Right ventricle myocardium superior (tissue), 1 donor: ENCODE measurements at places on chromosomes 1 and 21. TPM values are rescaled to one million over a fixed set of nuclear protein-coding genes. Genes with fewer than 3 reads are reported as not detected.

DNA sequence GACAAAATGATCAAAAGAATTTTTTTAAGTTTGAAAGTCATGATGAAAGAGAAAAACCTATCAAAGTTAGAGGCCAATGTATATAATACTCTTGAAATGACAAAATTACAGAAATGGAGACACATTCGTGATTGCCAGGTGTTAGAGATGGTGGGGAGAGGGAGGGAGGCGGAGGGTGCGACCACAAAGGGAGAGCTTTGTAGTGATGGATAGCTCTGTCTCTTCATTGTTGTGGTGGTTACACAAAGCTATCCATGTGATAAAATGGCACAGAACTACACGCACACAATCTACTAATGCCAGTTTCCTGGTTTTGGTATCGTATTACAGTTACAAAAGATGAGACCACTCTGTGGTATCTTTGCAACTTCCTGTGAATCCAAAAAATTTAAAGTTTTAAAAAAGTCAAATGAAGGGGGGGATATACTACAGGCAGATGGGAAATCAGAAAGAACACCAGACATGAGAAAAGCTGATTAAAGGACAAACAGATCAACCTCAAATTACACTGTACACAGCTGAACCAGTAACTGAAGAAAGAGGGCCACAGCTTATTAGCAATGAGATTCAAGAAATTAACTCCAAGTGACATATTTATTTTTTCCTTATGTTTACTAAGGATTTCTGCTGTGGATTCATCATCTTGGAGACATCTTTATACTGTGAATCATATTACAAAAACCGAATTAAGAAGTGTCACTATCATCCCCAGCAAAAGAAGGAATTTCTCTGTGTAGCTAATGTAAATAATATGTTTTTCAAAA lies 199.1 kb downstream of the SLC45A1 start:
- DNase-seq = no peak

DNA sequence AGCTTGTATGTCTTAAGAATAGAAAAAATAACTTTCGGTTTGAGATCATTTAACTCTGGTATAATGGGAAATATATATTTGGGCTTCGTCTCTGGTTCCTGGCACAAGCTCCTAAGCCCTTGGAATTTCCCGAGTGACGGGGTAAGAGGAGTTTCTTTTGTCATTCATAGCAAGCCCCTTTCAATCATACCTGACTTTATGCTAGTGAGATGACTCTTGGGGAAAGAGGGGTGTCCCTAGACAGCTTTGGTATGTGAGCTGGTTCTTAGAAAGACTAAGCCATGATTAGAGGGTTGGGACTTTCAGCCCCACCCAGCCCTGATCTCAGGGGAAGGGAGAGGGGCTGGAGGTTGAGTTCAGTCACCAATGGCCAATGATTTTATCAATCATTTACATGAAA lies 13.9 kb upstream of the MTARC1 start:
- DNase-seq = no peak

DNA sequence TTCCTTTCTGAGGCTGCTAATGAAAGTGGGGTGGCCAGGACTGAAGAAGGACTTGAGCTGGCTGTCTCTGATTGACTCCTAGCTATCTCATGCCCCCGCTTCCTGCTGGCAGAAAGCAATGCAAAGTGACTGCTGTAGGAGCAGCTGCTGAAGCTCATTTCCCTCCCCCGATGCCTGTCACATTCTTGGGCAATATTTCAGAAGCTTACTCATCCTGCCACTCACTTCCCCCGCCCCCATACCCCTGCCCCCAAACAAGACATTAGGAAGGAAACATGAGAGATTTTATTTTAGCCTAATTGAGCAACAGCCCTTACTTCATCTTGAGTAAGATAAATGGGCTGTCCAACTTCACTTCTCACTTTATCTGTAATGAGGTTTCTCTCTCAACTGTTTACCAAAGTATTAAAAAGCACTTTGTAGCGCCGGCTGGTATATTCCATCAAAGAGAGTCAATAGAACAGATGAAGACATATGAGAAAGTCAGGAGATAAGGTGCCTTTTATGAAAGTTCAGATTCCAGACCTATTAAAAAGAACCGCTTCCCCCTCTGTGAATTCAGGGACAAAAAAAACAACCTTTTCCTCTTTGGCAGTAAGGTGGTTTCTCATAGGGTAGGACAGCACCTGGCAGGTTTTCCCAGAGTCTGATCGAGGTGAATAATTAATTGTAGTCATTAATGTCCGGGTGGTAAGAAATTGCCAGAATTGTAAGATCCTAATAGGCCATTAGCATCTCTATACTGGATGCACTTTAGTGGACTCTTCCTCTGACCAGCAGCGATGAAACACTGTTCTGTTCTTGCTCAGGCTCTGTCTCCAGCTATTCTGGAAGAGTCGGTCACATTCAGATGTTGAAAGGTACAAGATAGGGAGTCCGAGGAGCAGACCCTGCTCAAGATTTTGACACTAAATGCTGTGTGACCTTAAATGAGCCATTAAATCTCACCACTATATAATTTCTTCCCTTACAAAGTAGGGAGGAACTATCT lies 70.2 kb downstream of the SH3GLB1 start:
- DNase-seq = peak; percentile 69

DNA sequence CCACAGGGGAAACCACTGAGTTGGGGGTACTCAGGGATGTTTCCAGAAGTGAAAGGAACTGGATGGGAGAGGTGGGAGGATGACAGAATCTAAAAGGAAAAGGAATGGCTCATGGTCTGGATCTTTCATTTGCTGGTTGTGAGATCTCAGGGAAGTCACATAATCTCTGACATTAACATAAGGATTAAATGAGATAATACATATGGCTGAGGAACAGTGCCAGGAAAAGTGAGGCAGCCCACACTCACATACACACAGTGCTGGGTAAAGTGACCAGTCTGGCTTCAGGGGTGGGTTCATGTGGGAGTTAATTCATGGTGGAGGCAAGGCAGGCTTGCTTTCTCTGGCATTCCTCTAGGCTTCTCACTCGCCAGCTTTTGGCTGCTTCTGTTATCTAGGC lies 3.9 kb upstream of the PTCH2 start:
- no peak for DNase-seq

DNA sequence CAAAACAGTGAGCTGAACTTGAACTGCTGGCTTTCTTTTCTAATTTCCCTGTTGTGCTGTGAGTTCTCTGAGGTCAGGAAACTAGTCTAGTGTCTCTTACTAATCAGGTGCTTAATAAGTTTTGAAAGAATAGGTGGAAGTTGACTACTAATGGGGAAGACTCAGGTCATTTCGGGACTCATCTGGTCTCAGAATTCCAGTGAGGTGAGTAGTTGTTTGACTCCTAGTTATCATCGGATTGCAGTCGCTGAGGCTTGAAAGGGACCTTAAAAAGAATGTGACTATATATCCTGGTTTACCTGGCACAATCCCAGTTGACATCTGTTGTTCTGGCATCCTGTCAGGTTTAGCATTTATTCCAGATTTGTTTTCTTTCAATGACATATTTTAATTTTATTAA lies 81.4 kb upstream of the SPAG17 start:
- DNase-seq = no peak

DNA sequence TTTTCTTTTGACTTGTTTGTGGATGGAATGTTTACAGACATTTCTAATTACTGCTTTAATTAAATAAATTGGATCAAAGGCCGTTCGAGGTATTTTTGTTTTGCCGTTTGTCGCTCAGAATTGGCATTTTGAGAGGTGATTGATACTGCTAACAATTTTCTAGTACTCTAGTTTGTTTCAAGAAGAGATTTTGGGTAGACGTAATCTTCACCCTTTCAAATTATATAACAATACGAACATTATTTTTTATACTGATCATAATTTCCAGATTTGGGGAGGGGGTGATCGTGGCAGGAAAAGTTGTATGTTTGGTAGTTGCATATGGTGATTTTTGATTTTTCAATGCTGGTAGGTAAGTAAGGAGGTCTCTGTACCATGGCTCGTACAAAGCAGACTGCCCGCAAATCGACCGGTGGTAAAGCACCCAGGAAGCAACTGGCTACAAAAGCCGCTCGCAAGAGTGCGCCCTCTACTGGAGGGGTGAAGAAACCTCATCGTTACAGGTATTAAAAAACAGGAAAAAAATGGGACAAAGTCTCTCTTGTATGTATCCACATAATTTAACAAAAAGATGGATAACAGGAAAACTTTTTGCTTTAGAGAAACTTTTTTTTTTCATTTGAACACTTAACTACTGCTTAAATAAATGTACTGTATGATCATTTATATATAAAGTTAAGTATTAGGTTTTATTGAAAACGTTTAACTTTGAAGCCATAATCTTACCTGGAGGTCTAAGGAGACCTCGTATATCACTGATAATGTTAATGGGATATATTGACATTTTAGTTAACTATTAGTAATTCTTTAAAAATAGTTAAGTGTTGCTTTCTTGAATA lies 1.7 kb downstream of the H3-3A start:
- DNase-seq = no peak

- no peak for DNase-seq
Measured at GRCh38 chr1:235129774-235130570, 1.3 kb upstream of the TOMM20 start.

The ERICH3 gene
- not detected for total RNA-seq

DNA sequence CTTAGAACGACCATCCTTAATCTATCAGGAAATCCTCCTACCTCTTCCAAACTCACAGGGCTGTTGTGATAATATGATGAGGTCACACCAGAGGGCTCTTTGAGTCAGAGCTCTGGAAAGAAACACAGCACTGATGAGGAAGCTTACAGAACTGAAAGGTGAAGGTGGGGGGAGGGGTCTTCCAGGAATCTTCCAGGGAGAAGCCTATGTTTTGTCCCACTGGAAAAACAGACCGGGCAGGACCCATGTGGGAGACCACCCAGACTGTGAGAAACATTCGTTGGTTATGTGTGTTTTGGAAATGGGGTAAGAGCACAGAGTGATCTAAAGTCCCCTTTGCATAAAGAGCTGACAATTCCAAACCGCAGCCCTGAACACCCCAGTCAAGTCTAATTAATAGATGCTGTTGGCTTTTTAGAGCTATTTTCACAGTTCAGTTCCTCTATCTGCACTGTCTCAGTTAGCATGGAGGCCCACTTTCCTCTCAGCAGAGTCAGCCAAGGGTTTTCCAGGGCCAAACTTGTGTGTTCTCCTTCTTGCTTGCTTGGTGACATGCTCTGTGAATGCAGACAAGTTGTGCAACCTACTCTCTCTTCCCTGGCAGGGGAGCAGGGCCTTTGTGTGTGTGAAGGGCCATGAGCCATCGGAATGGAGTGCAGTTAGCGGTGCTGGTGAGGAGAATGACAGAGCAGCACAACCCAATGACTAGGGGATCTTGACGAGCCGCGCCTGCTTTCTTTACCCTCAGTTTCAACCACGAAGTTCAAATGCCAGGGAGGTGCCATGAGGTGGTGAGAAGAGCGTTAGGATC lies 12.3 kb downstream of the PHLDA3 start:
- DNase-seq = peak; percentile 75

GRCh38 chr21:45270306-45270821 lies 17.3 kb downstream of the POFUT2 start:
- peak; percentile 31 for DNase-seq

DNA sequence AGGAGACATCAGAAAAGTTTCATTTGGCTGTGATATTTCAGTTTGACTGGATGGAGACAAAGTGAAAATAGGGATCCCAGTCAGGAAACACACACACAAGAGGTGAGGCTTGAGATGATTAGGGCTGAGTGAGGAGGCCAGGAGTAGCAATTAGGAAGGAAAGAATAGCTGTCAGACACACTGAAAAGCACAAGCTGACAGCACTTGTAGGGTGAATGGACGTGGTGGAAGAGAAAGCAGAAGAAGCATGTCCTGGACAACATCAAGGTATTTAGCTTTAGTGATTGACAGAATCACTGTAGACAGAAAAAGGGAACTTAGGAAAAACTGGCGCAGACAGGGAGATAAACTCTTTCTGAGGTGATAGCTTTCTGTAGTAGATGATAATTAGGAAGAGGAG lies 347.7 kb downstream of the TGFB2 start:
- DNase-seq = no peak

DNA sequence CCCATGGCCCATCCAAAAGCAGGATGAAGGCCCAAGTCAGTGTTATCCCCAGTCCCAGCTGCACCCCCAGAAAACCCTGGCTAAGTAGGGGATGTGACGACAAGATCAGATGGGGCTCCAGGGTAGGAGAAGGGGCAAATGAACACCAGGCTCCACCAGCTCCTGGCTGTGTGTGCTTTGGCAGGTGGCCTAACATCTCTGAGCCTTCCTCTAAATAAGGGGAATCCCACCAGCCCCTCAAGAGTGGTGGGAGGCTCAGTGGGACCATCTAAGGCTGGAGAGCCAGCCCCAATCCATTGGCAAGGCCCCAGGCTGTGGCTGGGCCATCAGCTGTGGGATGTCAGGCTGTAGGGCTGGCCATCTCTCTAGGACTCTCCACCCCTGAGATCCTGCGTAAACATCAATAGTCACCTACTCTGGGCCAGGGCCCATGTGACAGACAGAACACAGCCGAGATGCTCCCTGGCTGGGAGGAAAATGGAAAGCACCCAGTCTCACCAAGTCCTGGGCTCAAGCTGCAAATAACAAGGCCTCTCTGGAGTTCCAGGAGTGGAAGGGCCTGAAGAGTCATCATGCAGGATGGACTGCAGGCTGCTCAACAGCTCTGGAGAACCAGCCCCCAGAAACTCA lies 7.5 kb downstream of the SDC3 start:
- peak; percentile 21 for DNase-seq

The GBP6 gene
- total RNA-seq = 0.13 TPM

The FNDC10 gene
- 2.0 TPM for total RNA-seq

GRCh38 chr1:62281922-62282555 lies 37.2 kb downstream of the KANK4 start:
- no peak for DNase-seq

GRCh38 chr1:219155135-219155534 lies 18.5 kb upstream of the LYPLAL1 start:
- DNase-seq = no peak

DNA sequence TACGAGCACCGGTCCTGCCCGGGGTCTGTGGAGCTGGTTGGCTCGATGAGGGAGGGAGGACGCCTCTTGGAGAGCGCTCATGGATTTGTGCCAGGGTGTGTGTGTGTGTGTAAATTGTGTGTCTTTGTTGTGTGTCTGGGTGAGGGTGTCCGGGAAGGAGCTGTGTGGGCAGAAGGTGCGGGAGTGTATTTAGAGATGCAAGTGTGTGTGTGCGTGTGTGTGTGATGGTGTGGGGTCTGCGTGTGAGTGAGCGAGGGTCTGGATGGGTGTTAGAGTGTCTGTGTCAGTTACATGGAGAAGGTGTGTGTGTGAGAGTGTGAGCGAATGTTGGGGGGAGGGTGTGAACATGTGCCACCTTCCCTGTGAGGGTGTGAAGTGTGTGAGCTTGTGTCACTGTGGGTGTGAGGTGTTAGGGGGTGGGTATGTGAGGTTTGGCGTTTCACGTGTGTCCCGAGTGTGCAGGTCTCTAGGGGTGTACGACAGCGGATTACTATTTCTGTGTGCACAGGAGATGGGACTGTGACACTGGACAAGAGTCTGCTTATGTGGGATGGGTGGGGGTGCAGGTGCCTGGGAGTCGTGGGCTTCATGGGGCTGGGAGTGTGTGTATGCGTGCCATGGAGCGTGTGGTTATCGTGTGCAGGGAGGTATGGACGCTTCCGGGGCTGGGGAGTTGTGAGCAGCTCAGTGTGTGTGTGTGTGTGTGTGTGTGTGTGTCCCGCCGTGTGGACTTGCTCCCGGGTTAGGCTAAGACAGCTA lies 880 bp downstream of the IGSF21 start:
- no peak for DNase-seq

- DNase-seq = no peak
Measured at GRCh38 chr1:119147661-119148090, 7.2 kb upstream of the WARS2 start.

- DNase-seq = no peak
Measured at GRCh38 chr1:157199421-157199755, 61.2 kb upstream of the ETV3 start.

The ZFP69B gene
- total RNA-seq = 1.3 TPM

- no peak for DNase-seq
Measured at GRCh38 chr1:44566281-44567046, 107.8 kb downstream of the TMEM53 start.
